Activated CD4-positive, alpha-beta T cell treated with anti-CD3 and anti-CD28 coated beads, Interleukin-2, amount 50 U/mL, for 16 hours (primary cell): ENCODE measurements at places on chromosomes 11 and 22.

GRCh38 chr11:63375434-63375833 is 5.8 kb downstream of the SLC22A9 start:
- DNase-seq, result no peak

DNA sequence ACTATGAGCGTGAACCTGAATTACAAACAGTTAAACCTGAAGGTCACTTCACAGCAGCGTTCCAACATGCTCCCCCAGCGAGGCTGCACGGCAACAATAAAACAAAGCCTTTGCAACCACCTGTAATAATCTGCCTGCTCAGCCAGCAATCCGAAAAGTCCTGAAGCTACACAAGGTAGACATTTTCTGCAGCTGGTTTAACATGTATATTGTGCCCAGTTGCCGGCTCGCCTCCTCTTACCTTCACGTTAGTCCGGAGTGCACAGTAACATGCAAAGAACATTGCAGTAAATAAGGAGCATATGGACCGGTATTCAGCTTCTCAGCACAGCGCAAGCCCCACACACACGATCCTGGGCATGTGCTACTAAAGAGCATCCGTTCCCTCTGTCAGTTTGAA is 704.3 kb downstream of the DLG2 start:
- DNase-seq, result no peak

DNA sequence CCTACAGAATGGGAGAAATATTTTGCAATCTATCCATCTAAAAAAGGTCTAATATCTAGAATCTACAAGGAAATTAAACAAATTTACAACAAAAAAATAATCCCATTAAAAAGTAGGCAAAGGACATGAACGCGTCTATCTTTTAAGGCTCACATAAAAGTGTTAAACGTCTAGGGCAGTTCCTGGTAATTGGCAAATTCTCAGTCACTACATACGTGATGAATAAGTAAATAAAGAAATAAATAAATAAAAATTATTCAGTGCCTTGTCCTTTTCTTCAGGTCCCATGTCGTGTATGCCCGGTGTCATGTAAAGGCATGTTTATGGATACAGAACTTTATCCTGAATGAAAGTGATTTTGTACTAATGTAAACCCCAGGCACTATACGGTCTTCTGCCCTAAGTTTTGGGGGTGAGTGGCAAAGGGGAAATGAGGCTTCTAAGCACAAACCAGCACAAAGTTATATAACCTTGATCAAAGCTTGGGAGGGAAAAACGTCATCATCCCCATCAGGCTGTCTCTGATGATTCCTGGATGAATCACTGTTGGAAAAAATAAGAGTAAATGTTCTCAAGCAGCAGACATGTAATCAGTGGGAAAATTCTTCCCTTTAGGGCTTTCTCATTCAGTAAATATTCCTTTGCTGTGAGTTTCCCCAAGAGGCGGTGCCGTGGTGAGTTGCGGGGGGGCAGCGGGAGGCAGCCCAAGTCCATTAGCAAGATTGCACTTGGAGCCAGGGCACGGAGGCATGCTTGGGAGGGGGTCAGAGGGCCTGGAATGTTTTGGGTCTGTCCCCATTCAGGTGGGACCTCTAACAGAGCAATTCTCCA is 30.4 kb upstream of the MICAL2 start:
- no peak for DNase-seq

DNA sequence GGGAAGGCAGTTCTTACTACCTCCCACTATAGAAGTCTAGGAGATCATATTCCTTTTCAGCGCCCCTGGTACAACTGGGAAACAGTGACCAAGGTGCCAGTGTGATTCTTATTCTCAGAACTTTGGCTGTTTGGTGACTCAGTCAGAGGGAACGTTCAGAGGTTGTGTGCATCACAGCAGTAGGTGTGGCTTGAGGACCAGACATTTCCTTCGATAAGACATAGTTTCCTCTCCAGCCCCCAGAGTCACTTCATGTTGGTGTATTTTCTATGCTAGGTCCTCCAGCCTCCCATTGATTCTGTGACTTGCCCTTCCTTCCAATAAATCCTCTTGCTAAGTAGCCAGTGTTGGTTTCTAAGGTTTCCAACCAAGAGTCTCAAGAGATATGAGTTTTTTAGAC is 171.9 kb upstream of the MPPED2 start:
- no peak for DNase-seq

DNA sequence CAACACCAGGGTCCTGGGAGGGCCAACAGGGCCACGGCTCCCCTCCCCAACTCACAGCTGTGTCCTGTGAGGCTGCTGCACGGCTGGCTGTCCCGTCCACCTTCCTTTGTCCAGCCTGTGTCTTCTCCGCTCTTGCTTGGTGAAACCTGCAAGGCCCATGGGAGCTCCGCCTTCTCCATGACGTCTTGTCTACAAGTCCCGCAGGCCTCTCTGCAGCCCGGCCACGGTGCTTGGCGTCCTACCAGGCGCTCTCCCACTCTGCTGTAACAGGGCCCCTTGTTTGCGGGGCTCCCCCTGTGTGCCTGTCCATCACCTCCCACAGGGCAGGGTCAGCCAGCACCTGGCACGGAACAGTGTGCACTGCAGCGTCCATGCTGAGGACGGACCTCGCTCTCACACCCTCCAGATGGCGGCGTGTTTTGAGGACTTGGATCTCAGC is 866.8 kb downstream of the TBC1D22A start:
- DNase-seq, result no peak

DNA sequence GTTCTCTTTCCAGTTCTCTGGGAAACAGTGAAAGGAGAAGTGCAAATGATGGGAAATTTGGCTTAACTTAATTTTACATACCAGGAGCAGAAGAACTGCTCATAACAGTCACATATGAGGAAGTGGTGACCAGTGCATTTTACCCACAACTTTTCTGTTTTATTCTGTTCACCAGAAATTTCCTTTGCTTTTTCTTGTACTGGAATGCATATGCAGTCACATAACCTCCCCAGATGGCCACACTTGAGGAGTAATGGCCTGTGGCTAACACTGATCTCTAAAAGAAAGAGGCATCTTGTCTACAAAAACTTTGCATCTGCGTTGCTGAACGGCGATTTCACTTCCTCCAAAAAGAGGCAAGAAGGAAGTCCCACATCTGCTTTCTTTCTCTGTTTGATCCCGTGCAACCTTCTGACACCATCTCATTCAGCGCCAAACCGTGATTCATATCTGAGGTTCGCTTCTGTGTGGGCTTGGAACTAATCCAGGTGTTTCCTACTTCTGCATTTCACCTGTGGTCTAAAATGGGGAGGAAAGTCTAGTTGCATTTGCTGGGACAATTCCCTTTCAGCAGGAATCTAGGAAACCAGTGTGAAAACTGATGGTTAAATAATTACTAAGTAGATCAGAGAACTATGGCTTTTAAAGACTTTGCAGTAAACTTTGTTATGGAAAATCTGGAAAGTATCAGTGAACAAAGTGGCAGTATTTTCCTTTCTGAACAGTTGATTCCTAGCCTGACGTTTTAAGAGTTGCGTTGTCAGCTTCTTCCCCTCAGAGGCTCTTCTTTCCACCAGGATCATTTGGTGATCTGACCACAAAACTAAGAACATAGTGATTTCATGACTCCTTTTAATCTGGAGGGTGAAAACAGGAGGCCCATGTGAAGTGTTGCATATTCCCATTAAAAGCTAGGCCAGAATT is 4.2 kb upstream of the MPEG1 start:
- DNase-seq, result peak; percentile 18

GRCh38 chr11:14538271-14538925 is 18.2 kb upstream of the PSMA1 start:
- DNase-seq, result no peak

GRCh38 chr22:49302530-49302929 is 525.1 kb downstream of the BRD1 start:
- DNase-seq, result no peak

DNA sequence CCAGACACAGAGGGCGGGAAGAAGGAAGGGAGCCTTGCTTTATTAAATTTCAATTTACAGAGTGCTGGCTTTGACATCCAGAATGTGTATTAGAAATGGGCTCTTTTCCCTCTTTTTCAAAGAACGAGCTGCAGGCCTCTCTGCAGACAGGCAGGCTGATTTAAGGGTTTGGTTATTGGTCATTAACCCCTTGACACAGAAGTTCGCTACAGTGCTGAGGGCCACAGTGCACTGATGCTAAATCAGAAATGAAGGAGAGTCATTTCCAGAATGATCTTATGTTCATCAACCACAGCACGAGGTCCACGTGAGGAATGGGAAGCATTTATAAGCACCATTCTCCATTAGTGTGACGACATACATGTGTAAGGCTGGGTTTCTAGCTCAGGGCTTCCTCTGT is 51.8 kb downstream of the CSNK2A3 start:
- no peak for DNase-seq

- DNase-seq, result no peak
Observed at GRCh38 chr11:59222464-59223060, 9.8 kb upstream of the MPEG1 start.

DNA sequence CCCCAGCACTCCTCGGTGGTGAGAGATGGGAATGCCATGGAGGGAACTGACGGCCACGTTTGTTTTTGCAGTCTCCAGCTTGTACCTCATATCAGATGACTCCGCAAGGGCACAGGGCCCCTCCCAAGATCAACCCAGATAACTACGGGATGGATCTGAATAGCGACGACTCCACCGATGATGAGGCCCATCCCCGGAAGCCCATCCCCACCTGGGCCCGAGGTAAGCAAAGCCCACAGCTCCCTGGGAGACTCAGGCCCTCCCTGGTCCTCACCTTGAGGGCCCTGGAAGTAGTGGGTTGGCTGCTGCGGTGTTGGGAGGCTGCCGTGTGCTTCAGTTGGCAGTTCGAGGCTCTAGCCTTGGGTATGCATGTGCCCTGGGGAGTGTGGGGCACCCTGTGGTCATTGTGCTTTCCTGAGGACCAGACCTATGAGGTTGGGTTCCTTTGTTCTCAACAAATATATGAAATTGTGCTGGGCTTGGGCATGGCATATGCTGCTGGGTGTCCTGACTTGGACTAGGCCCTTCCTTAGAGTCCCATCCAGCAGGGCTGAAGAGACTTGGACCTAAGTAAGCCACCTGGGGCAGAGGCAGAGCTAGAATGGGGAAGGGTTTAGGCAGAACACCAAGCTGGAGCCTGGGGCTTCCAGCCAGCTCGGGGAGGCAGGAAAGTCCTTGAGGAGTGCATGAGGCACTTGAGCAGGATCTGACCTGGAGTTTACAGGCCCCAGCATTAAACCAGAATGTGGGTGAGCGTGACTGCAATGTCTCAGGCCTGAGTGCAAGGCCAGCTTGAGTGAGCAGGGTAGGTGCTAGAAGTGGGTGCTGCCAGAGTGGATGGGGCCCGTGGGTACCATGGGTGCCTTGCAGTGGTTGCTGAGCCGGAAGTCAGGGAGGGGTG is 26.4 kb downstream of the INCENP start:
- DNase-seq, result no peak

- DNase-seq, result no peak
Observed at GRCh38 chr22:44909241-44909640, 100.6 kb downstream of the PHF21B start.

DNA sequence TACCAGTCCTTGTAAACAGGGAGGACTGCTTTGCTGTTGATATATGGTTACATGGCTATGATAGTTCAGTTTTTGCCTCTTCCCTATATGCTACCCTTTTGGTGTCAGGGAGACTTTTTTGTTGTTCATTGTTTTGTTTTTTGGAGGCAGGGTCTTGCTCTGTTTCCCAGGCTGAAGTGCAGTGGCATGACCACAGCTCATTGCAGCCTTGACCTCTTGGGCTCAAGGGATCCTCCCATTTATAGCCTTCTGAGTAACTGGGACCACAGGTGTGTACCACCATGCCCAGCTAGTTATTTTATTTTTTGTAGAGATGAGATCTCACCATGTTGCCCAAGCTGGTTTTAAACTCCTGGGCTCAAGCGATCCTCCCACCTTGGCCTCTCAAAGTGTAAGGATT is 38.6 kb upstream of the SPTBN2 start:
- DNase-seq, result no peak

DNA sequence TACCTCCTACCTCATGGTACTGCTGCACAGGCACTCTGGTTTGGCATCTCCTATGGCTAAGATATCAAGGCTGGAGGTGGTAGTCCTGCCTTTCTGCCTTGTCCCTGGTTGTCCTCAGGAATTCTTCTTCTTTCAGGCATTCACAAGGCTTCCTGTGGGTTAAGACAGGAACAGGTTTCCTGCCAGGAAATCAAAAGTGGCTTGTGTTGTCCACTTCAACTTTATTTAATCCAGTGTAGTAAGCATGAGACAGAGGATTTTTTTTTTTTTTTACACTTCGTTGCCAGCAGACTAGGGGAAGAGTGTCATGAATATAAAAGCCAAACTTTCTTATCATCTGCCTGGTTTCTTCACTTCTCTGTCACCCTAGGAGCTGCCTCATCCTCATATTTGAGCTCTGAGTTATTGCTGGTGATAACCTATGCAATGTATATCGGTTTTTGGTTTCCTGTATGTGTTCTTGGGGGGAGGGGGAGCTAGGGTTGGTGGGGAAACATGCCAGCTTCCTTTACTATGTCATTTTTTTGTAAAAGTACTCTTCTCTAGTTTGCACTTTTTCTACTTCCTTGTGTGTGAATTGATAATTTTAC is 50.2 kb downstream of the XKR3 start:
- no peak for DNase-seq

GRCh38 chr11:64056213-64056785 is 20.6 kb downstream of the FLRT1 start:
- DNase-seq, result no peak

DNA sequence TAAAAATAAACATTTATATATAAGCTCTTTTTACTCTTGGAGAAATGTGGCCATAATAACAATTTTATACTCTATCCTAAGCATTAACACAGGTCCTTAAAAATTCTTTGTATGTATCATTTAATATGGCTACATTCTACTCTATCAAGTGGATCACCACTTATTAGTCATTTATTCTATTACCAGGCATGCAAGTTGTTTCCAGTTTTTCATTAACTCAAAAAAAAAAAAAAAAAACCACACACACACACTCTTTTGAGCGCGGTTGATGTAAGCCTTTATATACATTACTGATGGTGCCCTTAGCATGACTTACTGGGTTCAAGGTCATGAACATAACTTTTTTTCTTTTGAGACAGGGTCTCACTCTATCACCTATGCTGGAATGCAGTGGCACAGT is 47.1 kb upstream of the MICAL2 start:
- no peak for DNase-seq

DNA sequence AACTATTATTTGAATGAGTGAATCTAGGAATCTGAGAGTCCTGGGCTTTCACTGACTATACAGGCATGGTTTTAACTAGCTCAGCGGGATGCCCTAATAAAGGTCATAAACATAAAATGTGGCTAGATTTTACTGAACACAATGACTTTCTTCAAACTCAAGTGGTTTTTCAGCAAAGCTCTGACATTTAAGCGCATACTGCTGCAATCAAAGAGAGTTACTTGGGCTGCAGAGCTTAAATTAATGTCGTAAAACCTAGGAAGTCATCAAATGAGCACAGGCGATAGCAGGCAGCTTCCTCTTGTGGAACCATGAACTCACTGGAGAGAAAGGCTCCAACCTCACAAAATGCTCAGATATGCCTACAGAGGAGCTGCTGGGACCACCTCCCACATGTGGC is 6.7 kb downstream of the CSNK2A3 start:
- no peak for DNase-seq

DNA sequence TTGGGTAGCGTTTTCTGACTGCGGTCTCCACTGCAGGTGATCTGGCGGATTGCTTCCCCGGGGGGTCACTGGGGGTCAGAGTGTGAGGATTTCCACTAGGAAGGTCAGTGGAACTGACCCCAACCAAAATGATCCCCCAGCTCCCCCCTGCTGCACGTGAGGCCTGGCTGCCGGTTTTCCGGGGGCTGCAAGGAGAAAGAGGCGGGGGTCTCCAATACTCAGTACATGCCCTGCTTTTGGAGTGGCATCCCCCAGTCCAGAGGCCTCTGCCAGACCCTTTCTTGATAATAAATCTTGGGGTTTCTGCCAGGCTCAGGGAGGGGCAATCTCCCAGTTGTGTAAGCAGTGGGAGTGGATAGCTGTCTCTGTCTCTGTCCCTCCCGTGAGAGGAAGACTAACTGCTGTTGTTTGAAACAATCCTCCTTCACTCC is 71.5 kb upstream of the RTL6 start:
- DNase-seq, result no peak
